ENCODE measurements at places on chromosomes 1 and 21.
A peak's percentile ranks its signal among the peaks of the same experiment; 100 is the strongest.

DNA sequence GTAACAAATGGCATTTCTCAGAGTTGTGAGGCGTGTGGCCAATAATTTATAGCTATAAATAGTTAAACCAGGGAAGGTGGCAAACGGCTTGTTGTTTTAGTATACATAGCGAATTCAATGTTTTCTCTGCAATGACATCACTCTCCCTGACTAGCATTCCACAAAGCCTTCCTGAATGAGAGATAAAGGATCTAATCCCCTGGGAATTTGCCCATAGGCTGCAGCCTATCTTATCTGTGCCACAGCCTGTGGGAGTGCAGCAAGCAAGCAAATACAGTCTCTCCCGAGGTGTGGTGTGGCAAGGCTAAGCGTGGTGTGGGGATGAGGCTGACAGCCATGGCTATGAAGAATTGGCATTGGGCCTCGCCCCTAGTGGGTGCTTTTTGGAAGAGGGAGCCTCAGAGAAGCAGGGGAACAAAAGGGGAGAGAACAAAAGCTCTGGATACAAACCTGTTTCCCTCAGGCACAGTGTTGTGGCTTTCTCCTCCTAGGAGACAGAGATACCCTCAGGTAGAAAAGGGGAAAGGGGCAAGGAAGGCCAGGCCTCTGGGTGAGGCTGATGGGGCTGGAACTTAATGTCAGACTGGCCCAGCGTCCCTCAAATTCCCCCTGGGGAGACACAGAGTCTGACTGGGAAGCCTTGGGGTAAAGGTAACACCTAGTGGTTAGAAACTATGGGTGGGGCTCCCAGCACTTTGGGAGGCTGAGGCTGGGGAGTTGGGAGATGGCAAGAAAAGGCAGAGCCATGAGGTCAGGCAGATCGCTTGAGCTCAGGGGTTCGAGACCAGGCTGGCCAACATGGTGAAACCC lies 8.9 kb downstream of the TAGLN2 start:
- DNase-seq, result peak; percentile 100

- DNase-seq, result no peak
These were observed 36.2 kb upstream of the EFCAB14 start for GRCh38 chr1:46755121-46755520.

DNA sequence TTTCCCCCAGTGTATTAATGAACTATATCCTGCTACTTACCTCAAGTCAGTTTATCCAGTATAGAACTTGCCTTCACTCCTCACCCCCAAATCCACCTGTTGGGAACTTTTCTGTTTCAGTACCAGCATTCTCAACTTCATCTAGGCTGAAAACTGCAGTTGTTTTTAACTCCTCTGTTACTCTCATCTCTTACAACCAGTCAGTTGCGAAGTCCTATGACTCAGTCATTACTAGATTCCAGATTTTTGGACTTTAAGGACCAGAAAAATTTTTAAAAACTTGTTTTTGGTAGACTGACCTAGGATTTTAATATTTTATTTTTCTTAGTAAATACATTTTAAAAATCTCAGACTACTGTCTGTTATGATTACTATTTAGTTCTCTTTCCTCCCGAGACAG lies 8.1 kb downstream of the GNAI3 start:
- no peak for DNase-seq

DNA sequence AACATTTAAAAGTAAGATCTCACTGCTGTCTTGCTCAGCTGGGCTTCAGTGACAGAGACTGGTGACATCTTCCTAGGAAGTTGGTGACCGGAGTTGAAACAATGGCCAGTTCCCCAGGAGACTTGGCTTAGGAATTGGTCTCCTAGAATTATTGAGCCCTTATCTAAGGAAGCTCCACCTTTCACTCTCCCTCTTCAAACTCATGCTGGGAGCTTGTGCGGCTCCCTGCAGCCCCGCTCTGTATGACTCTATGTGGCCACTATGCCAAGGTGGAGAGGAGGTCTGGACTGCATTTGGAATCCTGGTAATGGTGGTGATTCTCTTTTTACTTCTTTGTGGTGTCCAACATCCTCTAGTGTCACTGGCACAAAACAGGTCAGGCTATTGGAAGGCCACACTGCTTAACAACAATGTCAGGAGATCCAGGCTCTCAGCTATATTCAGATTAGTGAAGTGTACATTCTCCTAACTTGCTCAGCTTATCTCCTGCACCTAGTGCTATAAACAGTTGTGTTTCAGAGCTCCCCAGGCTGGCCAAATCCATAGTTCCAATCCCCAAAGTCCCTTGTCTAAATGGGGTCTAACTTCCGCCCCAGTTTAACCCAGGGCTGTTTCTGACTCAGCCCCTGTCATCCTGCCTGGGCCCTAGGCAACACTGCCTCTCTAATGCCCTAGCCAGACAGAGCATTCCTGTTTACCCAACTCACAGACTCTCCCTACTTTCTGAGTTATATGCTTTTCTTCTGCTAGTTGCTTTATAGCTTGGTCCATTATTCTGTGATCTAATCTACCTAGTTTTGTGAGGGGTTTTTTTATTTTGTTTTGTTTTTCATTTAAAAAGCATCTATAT lies 18.3 kb downstream of the ATP2B4 start:
- DNase-seq, result peak; percentile 62

DNA sequence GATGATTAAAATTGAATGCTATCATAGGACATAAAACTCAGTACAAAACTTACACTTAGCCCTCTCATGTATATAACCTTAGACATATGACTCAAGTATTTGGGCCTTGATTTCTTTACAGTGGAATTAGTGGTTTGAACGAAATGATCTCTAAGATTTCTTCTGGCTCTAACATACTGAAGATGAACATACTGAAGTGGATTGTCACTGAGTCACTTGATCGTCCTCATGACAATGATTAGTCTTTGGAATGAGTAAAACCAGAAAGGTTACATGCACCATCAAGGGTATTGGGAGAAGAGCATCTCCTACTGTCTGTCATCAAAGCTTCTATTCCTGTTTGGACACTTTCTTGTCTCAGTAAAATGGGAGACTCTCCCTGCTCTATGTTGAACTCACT lies 17.4 kb downstream of the FMN2 start:
- no peak for DNase-seq

- no peak for DNase-seq
These were observed 49.9 kb upstream of the LAPTM5 start for GRCh38 chr1:30807318-30808066.

DNA sequence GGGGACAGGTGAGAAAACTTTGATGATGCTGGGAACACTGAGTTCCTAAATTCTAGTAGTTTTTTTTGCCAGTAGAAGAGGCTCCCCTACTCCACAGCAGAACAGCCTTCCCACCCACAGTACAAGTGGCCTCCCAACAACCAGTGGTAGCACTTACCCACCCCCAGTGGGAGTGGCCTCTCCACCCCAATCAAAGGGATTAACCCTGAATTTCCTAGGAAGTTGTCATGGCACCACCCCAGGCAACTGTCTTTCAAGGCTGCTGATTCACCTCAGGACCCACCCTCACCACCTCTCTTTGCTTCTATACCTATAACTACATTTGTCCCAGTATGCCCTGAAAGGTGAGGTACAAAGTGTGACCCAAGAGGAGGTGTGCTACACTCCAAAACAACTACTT lies 81.4 kb upstream of the PRDX6 start:
- no peak for DNase-seq

GRCh38 chr1:23525558-23526250 lies 5.3 kb downstream of the E2F2 start:
- DNase-seq, result no peak

Data from NCI-H226 (cell line).